IPS DF 6.9 (cell line): ENCODE measurements at places on chromosomes 2 and 18.

DNA sequence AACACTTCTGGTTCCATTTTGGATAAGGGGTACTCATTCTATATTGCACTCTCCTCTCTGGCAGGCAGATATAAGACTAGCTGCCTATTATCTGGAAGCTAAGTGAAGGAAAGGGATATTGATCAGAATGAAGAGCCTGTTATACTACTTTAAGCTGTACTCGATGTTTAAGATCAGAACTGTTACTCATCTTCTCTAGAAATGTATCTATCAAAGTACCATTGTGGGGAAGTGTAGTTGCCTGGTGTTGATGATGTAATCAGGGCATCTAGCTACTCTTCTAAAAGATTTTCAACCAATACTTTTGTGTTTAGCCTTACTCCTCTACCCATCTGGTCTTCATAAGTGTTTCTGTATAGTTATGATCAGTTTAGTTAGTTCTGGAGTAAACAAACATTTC is 5.8 kb downstream of the CAMKMT start:
- no peak for DNase-seq

DNA sequence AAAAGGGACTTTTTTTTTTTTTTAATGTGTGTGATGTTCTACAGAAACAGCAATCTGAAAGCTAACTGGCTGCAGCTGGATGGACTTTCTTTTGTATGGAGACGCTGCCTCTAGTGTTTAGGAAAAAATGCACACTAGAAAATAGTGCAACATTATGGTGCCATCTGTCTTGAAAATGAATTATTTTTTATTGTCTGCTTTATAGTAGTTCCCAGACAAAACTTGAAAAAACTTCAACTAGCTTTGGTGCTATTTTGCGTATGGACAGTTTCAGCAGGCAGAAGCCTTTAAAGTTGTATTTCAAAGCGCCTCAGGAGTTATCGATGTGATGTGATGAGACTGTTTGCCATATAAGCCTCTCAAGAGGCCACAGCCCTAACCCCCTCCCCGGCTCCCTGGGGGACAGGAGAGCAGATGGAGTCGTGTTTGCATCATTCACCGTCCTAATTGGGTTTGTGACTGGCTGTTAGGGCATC is 86.9 kb downstream of the LTBP1 start:
- no peak for DNase-seq

DNA sequence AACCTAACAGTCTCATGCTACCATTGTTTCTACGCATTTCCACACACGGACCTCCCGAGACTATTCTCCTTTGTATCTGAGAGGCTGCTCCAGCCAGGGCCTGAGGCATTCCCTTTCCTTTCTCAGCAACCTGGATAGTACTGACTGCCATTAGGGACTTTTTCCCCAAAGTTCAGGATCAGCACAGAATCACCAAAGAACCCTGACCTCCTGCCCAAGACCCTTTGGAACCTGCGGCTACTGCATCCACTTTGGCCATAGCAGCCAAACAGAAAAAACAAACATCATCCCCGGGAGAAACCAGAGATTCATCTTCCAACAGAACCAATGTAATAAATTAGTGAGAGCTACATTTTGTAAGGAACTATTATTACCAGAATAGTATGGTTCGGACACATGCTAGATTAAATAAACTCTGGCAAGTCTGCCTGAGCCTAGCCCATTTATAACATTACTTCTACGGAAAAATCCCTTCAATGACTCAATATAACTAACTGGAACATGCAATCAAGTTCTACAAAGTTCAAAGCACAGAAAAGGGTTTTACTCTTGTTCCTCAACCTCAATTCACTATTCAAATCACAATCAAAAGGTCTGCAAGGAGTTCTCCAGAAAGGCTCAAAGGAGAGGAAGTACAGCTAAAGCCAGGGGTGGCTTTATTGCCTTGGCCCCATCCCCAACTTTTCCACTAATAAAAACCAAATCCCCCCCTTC is 51.8 kb downstream of the LPIN2 start:
- DNase-seq: no peak

DNA sequence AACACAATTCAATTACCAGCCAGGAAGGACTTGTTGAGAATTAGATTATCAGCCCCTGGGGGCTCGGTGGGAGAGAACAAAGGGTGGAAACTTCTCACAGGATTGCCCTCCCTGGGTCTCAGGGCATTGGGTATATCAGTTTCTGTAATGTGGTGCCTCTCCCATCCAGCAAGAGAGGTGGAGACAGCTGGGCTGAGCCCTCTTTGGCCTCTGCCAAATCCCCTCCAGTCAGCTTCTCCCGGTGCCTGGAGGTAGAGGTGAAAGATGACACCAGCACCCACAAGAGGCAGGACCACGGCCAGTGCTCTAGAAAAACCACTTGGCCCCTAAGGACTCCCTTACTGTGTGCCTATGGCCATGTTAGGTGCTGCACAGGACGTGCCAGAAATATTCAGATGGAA is 179.7 kb downstream of the HAUS1 start:
- peak; percentile 54 for DNase-seq

DNA sequence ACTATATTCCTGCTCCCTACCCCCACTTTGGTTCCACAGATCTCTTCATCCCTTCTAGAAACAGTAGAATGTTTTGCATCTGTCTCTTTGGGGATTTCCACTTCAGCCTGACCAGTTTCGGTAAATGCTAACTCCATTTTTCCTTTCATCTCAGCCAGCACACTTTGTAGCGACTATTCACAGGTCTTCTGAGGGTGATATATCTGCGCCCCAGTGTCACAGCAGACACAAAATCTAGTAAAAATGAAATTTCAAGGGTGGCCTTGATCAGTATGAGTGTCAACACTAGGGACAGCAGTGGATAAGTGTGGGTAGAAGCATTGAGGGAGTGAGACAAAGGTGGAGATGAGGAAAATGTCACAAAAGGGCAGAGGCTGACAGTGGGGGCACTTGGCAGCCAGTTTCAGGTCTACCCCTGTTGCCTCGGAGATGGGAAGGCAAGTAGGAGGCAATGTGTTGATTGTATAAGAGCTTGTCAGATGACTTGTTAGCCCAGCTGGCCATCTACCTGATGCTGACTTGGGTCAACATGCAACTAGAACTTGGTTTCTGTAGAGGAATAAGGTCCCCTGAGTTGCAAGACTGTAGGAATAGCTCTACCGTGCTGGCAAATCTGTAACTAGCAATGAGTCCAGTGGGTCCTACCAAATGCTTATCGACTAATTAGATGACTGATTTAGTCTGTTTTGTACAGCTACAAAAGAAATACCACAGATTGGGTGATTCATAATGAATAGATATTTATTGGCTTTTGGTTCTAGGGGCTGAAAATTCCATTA is 60.7 kb downstream of the CXCR4 start:
- DNase-seq: no peak
